ENCODE measurements at places on chromosomes 6 and 20.

DNA sequence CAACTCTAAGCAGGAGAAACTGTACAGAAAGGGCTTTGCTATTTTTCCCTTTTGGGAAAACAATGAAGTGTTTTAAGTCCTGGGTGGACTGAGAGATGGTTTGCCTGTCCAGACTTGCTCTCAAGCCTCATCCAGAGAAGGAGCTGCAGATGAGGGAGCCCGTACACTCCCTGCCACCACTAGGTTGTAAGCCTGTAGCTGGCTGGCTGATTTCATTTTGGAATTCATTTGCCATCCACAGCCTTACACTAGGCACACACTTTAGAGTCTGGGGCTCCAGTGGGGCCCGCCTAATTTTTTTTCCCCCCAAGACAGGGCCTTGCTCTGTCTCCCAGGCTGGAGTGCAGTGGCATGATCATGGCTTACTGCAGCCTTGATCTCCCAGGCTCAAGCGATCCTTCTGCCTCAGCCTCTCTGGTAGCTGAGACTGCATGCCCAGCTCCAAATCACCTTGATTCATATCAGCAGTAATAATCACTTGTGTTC lies 28.4 kb downstream of the POFUT1 start:
- no peak for DNase-seq

- no peak for DNase-seq
These were observed 27.6 kb upstream of the MRGBP start for GRCh38 chr20:62768551-62769287.

DNA sequence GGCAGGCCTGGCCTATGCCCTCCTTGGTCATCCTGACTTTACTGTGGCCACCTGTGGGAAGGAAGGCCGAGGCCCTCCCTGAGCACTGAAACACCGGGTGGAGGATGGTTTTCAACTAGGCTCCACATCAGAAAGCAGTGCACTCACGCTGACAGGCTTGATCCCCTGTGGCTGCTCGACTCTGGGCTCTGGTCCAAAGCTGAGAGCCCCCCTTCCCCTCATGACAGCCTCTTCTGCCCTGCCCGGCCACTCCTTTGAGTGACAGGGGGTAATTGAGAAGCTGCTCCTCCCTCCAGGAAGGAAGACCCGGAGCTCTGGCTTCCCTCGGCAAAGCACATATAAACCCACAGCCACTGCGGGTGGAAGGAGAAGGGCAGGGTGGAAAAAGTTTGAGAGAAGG lies 43.6 kb downstream of the MUC22 start:
- no peak for DNase-seq

DNA sequence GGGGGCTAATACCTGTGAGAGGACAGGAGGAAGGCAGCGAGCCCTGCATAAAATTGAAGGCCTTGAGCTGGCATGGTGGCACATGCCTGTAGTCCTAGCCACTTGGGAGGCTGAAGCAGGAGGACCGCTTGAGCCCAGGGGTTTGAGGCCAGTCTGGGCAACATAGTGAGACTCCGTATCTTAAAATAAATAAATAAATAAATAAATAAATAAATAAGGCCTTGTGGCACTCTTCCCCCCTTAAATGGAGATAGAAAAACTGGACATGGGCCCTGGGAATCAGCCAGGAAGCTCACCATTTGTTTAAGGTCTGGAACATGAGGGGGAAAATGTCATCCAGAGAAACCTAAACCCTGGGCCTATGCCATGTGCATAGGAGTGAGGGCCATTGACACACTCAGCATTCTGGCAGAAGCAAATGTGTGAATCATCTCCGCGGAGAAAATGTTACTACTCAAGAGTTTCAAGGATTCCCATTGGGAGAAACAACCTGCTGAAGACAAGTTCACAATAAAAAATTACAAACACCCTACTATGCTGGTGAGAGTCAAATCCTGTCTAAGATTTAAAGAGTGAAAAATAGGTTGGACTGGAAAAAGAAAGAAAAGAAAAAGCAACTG lies 51.9 kb upstream of the UBR2 start:
- no peak for DNase-seq

DNA sequence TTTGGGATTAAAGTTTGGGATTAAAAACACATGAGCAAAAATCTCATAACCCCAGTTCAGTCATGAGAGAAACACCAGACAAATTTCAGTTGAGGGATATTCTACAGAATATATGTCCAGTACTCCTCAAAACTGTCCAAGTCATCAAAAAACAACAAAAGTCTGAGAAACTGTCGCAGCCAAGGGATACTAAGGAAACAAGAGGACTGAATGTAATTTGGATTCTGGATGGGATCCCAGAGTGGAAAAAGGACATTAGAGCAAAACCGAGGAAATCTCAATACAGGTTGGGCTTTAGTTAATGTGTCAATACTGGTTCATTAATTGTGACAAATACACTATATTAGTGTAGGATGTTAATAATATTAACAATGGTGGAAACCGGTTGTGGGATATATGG lies 219.3 kb downstream of the BCKDHB start:
- no peak for DNase-seq

DNA sequence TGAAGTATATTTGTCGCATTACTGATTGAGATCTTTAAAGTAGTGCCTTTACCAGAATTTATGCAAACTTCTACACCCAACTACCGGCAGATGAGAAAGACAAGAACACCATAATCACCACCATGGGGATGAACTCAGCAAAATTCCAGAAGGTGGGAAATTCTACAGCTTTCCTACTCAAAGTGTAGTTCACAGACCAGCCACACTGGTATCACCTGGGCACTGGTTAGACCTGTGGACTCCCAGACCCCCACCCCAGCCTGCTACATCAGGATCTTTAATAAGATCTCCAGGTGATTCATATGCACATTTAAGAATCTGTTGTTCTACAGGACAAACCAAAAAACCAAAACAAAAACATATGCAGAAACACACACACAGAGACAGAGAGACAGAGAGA lies 67.9 kb downstream of the POPDC3 start:
- DNase-seq, result no peak

DNA sequence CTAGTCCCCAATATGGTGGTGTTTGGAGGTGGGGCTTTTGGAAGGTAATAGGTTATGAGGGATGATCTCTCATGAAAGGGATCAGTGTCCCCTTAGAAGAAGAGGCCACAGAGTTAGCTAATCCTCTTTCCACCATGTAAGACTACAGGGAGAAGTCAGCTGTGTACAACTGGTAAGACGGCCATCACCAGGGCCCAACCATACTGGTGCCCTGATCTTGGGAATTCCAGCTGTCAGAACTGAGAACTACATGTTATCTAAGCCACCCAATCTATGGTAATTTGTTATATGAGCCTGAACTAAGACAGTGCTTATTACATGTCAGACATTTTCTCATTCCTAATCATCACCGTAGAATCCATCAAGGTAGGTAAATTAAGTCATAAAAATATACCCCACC lies 77.7 kb upstream of the ZNF217 start:
- DNase-seq, result no peak

- DNase-seq, result no peak
These were observed 572.5 kb upstream of the JAG1 start for GRCh38 chr20:11246251-11246775.

DNA sequence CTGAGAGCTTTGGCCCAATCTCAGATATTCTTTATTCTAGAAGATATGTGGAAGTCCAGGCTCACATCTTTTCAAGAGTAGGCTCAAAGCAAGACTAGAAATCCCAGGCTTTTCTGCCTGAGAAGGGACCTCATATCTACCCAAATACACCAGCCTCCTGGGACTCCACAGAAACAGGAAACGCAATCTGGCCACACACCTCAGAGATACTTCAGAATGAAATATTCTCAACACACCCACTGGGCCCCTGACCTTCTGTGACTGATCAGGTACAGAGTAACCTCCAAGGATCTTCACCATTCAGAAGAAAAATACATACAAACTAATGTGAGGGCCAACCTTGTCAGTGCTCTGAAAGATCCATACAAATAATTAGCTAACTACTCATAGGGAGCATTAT lies 183.2 kb downstream of the HIVEP2 start:
- no peak for DNase-seq

- no peak for DNase-seq
These were observed 102.1 kb upstream of the STMND1 start for GRCh38 chr6:16999491-17000436.

GRCh38 chr20:8661229-8661952 lies 407.5 kb upstream of the PLCB4 start:
- DNase-seq, result no peak

DNA sequence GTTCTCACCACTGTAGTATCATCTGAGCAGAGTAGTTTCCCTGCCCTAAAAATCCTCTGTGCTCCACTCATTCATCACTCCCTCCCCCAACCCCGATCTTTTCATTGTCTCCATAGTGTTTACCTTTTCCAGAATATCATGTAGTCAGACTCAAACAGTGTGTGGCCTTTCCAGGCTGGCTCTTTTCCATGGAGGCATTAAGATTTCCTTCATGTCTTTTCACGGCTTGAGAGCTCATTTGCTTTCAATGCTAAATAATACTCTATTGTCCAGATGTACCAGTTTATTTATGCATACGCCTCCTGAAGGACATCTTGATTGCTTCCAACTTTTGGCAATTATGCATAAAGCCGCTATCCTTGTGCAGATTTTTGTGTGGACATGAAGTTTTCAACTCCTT lies 235.8 kb downstream of the PHACTR1 start:
- no peak for DNase-seq

GRCh38 chr6:28443112-28443773 lies at the start of gene ZSCAN23:
Gene ZSCAN23 (minus strand): TSS chr6:28443491. CDS start chr6:28436266, 7,225 bp downstream.
- peak; percentile 53 for DNase-seq

GRCh38 chr6:3163248-3163594 lies 5.9 kb upstream of the TUBB2A start:
- no peak for DNase-seq

GRCh38 chr20:35985806-35986205 lies 17.4 kb downstream of the CNBD2 start:
- DNase-seq, result no peak

DNA sequence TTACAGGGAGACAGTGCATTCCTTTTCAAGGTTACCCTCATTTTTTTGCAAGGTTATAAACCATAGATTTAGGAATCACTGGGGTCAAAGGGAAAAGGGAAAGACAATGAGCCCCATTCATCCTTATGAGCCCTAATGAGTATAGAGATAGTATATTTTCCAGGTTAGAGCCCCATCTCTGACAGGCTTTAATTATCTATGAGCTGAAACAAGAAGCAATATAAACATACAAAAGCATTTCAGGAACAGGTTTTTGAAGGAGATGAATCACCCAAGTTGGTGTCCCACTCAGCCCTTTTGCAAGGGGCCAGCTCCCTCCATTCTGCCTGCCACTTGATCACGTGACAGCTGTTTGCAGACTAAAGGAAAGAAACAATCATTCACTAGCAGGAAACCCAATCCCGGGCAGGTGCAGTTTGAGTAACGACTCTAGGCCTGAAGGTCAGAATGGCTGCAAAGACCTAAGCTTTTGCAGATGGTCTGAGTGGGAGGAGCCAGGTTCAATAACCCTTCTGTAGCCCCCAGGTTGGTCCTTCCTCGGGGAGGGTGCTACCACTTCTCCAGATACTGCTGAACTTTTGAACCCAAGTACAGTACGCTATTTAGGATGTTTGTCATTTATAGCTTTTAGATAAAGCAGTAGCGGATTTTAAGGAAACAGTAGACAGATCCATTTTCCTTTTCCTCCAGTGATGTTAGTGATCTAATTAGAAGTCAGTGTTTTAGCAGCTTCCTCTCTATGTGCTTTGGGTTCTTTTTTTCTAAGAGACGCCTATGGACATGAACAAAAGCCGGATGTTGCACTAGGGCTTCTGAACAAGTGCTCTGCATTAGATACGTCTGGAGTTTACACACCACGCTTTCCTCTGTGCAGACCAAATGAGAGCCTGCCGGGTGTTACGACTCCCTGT lies 253.2 kb downstream of the SOX4 start:
- no peak for DNase-seq

- DNase-seq, result no peak
These were observed 1.3 kb downstream of the AVP start for GRCh38 chr20:3082955-3083952.

GRCh38 chr6:101936516-101936915 lies 543.0 kb downstream of the GRIK2 start:
- no peak for DNase-seq

- no peak for DNase-seq
These were observed 60.9 kb upstream of the RBM24 start for GRCh38 chr6:17220040-17220910.

GRCh38 chr6:94127716-94128115 lies 708.4 kb upstream of the EPHA7 start:
- no peak for DNase-seq

GRCh38 chr6:81166770-81167169 lies 585.7 kb downstream of the TENT5A start:
- no peak for DNase-seq

- DNase-seq, result no peak
These were observed 45.7 kb upstream of the IRF4 start for GRCh38 chr6:345747-346385.

Data from cerebellar nuclear complex (tissue), 1 donor.